M059J (cell line): ENCODE measurements at places on chromosomes 7 and 10. TPM values are rescaled to one million over a fixed set of nuclear protein-coding genes. Genes with fewer than 3 reads are reported as not detected.

The EEPD1 gene
- total RNA-seq, result 12.3 and 24.3 TPM in 2 replicates

The SPDYE1 gene
- total RNA-seq, result not detected in 2 replicates

GRCh38 chr7:12357508-12357907 is 46.2 kb downstream of the VWDE start:
- DNase-seq, result no peak

GRCh38 chr7:154720016-154720415 is 282.9 kb downstream of the PAXIP1 start:
- no peak for DNase-seq

The CPA5 gene
- not detected in 2 replicates for total RNA-seq

DNA sequence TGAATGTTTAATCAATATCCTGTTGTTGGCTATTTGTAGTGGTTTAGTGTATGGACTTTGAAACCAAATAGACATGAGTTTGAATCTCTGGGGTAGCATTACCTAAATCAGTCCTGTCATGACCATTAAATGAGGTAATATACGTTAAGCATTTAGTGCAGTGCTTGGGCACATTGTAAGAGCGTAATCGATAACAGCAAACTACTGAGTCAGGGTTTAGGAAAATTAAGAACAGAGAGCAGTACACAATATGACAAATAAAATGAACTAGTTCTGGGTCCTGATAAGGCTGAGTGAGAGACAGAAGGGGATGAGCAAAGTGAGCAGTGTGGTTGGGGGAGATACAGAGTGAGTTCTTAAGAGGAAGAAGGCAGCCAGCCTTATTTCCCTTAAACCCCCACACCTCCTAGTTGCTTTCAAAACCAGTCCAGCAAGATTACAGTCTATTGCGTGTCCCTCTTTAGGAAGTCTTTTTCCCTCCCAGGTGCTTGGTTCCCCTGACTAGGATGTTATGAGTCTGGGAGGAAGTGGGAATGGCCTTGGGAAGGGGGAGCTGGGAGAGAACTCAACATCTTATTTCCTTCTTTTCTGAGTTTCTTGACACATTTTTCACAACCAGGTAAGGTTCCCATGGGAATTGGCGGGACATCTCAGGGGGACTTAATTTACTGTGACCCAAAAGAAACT is 171.0 kb downstream of the SND1 start:
- no peak for DNase-seq

The SPDYE16 gene
- 0.17 and 0.22 TPM in 2 replicates for total RNA-seq

DNA sequence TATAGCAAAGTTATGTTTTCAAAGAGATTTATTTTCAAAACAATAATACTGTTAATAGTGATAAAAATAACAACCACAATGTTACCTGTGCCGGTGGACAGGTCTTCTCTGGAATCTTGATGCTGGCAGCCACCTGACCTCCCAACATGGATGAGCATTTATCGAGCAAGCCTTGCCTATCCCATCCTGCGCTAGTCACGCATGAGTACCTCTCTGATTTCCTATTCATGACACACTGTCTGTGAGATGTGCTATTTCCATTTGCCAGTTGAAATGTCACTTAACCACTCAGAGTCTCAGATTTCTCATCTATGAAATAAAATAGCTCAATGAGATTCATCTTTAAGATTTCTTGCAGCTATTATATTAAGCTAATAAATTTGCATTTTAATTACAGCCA is 341.2 kb upstream of the VWC2 start:
- DNase-seq, result no peak

- DNase-seq, result no peak
Observed at GRCh38 chr10:47410271-47410670, 26.2 kb upstream of the ZNF488 start.

DNA sequence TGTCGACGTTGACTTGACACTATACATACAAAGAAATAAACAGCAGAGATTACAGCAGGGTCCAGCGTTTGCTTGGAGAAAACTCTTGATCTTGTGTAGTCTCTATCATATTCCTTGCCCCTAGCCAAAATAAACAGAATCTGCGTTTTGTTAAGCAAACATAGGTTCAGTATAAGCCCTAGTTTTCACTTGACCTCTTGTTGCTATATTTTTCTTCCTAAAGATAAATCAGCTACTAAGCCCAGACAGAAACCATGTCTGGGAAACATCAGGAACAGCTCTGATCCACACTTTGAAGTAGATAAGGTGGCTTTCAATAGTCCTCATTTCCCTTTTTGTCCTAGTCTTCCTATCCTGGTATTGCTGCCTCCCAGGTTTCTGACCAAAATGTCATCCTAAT is 328.2 kb upstream of the MAGI2 start:
- DNase-seq, result no peak

The COL26A1 gene
- total RNA-seq, result 0.12 TPM in 1 of 2 replicates, not detected in the other

- DNase-seq, result no peak
Observed at GRCh38 chr7:102289057-102289456, 2.4 kb downstream of the SH2B2 start.

The MBL2 gene
- total RNA-seq, result 0.02 TPM in 1 of 2 replicates, not detected in the other

DNA sequence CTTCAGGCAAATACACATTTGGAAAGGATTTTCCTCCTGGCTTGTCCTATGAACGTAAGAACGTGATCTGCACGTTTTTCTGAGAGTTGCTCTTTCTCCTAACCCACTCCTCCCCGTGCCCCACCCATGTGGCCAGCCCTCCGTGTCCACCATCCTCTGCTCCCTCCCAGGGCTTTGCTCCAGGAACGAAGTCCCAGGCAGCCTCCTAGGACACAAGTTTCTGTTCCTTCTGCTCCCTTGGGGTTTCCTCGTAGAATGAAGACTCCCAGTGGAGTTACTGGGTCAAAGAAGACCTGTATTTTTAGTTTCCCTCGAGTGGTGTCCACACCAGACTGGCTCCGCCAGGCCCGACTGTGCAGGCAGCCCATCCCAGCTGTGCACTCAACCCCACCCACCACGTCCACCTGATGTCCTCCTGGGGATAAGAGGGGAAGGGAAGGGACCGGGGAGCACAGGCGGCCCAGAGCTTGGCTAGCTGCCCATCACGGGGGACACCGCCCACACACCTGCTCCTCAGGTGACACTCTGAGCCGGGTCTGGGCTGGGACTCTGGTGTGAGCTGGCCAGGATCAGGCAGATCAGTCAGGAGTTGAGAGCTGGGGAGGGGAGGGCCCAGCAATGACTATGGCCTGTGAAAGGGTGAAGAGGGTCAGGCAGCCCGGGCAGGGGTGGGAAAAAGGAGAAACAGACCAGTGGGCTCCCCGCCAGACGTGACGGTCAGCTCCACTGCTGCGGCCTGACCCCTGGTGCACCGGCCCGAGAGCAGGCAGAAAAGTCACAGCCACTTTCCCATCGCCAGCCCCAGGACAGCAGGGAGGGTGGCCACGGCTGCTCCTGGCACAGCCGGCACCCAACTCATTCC is 54.3 kb upstream of the PPP2R2D start:
- no peak for DNase-seq

DNA sequence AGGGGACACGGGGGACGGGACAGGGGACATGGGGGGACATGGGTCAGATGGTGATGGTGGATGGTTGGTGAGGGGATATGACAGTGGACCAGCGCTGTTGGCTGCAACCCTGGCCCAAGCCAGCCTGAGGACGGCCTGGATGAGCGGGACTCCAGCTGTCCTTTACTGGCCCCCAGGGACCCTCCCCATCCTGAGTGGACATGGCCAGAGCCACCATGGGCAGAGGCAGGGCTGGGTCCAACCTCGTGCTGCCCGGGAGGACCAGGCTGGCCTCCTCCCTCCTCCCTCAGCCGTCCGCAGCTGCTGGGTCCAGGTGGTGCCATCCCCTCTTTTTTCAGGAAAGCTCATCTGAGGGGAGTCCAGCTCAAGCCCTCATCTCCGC is 30.4 kb downstream of the GET4 start:
- DNase-seq, result peak; percentile 31

DNA sequence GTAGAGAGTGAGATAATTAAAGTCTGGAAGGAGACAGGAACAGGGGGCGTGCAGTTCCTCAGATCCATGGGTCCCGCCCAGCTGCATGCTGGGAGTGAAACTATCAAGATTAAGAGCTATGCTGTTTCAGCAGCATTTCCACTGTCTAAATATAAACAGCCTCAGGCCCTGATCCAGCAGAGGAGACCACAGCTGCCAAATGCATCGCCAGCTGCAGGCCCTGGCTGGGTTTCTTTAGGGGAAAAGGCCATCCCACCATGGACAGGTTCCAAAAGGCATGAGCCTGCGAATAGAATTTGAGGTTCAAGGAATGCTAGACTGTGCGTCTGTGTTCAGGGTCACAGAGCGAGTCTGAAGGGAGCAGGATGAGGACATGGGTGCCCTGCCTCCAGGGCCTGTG is 411.4 kb downstream of the PAXIP1 start:
- no peak for DNase-seq

- DNase-seq, result no peak
Observed at GRCh38 chr7:4809091-4809591, 33.7 kb downstream of the AP5Z1 start.

DNA sequence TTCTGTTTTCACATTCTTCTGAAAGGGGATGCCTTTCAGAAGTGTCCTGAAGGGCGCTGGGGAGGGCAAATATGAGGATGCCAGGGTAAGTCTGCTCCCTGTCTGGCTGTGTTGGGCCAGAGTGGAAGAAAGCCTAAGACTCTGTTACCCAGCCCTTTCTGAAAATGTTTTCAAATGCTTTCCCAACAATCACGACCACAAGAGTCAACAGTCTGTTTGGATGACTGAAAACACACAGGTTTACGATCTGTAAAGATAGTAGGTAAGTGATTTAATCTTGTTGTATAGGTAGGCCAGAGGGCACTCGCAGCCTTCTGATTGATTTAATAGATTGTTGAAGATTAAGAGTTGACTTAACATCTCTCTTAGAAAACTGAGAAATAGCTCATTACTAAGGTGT is 13.2 kb downstream of the SGPL1 start:
- no peak for DNase-seq

GRCh38 chr10:50540069-50540825 is 83.5 kb downstream of the SGMS1 start:
- peak; percentile 56 for DNase-seq

The CRPPA gene
- 1.0 and 2.5 TPM in 2 replicates for total RNA-seq

DNA sequence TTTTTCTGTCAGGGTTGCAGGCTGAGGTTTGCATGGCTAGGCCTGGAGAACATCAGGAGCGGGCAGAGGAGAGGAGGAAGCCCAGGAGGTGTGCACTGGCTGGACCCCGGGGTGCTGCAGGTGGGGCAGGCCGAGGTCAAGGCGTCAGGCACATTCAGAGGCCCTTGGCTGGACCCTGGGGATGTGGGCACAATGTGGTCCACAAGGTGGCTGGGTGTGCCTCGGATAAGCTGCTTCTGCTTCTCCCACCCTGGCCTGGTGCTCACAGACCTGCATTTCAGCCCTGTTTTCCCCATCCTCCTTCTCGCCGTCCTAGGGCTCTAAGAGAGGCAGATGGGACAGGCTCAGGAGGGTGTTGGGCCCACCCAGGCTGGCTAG is 108.2 kb downstream of the ADCY1 start:
- DNase-seq, result no peak

- DNase-seq, result peak; percentile 53
Observed at GRCh38 chr7:150992833-150993302, 2.1 kb downstream of the NOS3 start.

The TAS2R41 gene
- total RNA-seq, result not detected in 2 replicates

The IGFBP3 gene
- 20.1 and 23.3 TPM in 2 replicates for total RNA-seq

DNA sequence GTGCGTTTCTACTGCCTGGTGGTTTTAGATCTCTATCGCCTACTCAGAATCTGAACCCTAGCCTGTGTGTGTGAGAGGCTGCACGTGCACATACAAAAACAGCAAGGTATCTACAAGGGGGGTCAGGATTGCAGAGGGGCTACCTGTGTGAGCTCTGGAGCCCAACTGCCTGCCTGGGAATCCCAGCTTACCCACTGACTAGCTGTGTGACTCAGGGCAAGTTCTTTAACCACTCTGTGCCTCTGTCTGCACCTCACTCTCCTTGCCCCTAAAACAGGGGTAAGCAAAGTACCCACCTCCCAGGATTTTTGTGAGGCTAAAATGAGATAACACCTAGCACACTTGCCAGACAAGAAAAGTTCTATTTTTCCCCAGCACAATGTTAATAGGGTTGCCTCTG is 32.5 kb downstream of the DLG5 start:
- no peak for DNase-seq

- no peak for DNase-seq
Observed at GRCh38 chr7:131097662-131098376, 229.9 kb upstream of the MKLN1 start.

DNA sequence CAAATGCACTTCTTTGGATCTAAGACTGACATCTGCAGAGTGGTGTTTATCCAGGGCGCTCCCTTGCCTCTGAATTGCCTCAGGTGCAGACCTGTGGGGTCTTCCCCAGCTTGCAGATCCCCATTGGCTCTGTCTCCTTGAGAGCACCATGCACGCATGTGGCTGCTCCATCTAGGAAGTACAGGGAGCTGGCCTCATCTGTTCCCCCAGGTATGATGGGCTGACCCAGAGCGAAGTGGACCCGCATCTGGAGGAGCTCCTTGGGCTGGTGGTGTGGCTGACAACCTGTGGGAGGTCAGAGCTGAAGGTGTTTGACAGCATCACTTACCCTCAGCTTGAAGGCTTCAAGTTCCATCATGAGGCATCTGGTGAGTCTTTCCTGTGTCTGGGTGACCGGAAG is 44.5 kb downstream of the WDFY4 start:
- DNase-seq, result no peak

The CADPS2 gene
- total RNA-seq, result 5.9 and 11.8 TPM in 2 replicates

GRCh38 chr7:143381427-143382125 is 431 bp downstream of the ZYX start:
- DNase-seq, result peak; percentile 76

DNA sequence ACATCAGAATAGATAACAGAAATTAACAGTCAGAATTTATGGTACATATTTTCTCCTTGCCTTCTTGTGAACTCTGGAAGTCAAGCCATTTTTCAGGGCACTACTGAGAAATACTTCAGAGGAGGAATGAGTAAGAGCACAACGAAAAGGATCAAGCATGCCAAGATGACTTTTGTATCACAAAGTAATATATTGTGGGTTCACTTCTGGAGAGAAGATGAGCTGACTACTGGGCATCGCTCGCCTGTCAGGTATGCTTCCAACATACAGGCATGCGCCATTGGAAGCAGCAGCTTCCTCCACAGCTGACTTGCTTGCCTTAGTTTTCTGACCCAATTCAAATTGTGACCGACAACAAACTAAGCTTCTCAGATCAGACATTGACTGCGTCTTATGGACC is 137.3 kb downstream of the VTI1A start:
- DNase-seq, result peak; percentile 50

DNA sequence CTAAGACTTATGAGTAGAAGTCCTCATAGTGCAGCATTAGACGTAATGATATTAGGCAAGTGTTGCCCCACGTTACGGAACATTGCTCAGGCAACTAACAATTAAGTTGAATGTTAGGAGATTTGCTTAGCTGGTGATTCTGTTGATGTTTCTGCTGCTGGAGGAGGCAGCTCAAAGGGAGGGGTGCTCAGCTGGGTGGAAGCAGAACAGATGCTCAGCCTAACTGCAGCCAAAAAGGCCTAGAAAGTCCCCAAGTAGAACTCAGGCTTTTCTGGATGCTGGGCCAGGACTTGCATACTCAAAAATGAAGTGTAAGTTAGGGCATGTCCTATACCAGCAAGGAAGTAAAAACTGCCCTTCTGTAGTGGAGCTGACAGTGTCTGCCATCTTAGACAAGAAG is 201.4 kb downstream of the ADRA2A start:
- no peak for DNase-seq
